Prostate gland (tissue), 2 donors: ENCODE measurements at places on chromosomes 7 and 10.
A peak's percentile ranks its signal among the peaks of the same experiment; 100 is the strongest.

DNA sequence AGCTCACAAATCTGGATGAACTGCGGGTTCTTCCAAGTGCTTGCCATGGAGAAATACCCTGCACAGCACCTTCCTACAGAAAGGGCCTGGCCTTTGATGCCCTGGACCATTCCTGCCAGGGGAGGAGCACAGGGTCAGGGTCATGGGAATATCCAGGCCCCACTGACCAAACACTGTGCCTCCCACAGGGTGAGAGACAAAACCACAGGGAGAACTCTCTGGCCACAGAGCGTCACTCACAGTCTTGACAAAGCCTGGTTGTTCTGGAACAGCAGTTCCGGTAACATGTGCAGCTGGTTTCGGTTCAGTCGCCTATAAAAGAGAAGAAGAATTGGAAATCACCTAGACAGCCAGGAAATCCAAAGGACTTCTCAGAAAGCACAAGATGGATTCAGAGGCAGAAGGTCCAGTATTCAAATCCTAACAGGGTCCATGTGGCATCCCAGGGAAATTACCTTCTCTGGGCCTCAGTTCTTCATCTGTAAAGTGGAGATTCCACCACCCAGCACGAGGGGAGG lies 28.1 kb downstream of the SLIT1 start:
- DNase-seq = no peak

- no peak for DNase-seq
These were observed 105.5 kb upstream of the ZNF438 start for GRCh38 chr10:31136930-31137885.

DNA sequence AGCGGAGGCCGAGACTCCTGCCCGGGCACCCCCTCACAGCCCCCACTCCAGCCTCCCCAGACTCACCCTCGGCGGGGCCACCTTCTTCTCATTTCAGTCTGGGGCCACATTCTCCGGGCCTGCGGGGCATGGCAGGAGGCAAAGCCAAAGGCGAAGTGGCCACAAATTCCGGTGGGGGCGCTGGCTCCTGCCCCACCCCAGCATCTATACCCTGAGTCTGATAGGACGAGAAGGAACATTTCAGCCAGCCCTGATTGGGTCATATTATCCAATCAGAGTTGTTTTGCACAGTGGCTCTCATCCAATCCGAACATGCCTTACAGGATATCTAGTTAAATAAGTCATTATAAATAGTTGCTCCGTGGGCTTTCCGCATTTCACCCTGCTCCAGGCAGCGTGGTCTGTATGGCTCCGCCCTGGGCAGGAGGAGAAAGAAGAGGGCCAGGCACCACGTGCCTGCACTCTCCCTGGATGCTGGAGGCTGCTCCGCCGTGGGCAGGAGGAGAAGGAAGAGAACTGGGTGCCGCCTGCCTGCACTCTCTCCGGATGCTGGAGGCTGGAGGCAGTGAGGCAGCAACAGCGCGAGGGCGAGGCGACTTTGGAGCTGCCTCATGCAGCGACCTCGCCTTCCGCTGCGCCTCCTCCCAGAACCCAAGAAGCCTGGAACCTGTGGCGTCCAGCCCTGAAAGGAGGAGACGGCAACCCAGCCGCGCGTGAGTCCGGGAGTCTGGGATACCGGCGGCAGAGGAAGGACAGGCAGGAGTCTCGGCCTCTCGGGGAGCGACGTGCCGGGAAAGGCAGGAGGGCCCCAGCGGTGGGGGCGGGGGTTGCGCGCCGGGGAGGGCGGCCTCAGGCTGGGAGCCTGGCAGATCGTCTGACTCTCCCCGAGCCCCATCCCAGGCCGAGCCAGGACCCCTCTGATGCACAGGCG lies 162.9 kb downstream of the ZNF33B start:
- DNase-seq = no peak

DNA sequence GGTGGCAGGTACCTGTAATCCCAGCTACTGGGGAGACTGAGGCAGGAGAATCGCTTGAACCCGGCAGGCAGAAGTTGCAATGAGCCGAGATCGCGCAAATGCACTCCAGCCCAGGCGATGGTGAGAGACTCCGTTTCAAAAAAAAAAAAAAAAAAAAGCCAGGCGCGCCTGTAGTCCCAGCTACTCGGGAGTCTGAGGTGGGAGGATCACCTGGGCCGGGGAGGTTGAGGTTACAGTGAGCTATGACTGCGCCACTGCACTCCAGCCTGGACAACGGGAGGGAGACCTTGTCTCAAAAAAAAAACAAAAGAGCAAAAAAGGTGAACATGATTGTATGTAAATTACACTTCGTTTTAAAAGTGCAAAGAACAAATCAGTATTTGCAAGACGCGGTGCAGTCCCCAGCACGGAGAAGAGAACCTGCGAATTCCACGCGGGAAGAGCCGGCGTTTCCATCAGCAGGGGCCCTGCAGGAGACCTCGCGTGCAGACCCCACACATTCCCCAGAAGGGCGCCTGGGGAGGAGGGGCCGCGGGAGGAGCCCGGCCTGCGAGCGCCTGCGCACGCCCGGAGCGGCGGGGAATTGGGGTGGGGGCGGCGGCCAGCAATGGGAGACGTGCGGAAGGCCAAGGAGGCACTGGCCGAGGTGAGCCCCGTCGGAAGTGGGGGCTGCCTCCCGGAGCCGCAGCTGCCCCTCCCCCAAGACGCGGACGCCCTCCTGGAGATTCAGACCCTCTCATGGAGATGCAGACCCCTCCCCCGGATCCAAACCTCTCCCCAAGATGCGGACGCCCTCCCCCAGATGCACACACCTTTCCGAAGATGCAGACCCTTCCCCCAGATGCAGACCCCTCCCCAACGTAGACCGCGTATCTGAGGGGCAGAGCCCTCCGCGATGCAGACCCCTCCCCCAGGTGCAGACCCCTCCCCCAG lies 16.7 kb upstream of the SUN1 start:
- DNase-seq = peak; percentile 33

GRCh38 chr7:129728875-129729467 lies 117.5 kb downstream of the NRF1 start:
- no peak for DNase-seq

- no peak for DNase-seq
These were observed 196.5 kb downstream of the PTPRN2 start for GRCh38 chr7:158391141-158391540.

GRCh38 chr10:15035385-15036301 lies 8.1 kb upstream of the OLAH start:
- DNase-seq = no peak
